ENCODE measurements at places on chromosomes 4 and X. TPM values are rescaled to one million over a fixed set of nuclear protein-coding genes. Genes with fewer than 3 reads are reported as not detected.

HS6ST2 gene
- total RNA-seq = 0.17 TPM

NR3C2 gene
- 7.4 TPM for total RNA-seq

SRP72 gene
- 76.0 TPM for total RNA-seq

PAQR3 gene
- total RNA-seq = 15.5 TPM

FAM9C gene
- total RNA-seq = under 0.01 TPM

WDR13 gene
- total RNA-seq = 99.7 TPM

PF4V1 gene
- total RNA-seq = not detected

FAM50A gene
- 88.1 TPM for total RNA-seq

ARHGAP10 gene
- total RNA-seq = 35.8 TPM

- DNase-seq = no peak
These were observed 84.2 kb downstream of the GRIA2 start for GRCh38 chr4:157304769-157305168.

DNA sequence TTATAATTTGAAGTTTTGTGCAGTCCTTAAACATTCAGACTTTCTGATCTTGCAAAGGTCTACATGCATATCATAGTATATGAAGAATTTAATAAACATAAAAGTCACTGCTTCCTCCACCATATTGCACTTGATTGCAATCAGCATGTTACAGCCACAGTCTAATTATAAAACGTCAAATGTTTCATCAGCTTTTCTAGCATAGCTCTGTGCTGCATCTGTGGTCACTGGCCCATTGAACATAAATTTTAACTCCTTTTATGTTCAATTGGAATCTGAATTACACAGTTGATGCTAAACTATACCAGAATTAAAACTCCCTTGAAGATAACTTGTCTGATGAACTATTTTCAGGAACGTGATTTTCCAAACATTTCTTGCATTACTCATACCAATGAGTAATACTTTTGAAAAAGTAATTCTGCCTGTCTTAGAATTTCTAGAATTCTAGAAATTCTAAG is 329.1 kb downstream of the GALNTL6 start:
- DNase-seq = peak; percentile 66

DNA sequence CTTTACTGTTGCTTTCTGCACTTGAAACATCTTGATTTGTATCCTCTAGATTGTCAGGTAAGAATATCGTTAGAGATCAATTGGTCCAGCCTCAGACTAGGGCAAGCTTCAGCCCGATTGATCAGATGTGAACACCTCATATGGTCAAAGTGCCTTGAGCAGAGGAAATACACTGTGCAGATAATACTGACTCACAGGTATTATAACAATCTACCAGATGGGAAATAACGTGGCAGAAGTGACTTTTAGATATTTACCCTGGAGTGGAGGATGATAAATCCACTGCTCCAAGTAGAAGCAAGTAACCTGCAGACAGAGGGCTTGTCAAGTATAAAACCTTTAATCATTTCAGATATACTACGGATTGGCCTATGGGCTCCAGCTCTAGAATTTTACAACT is 17.9 kb downstream of the VEGFC start:
- DNase-seq = peak; percentile 53

- no peak for DNase-seq
These were observed 644.7 kb upstream of the PCDH10 start for GRCh38 chr4:132504438-132504837.

DNA sequence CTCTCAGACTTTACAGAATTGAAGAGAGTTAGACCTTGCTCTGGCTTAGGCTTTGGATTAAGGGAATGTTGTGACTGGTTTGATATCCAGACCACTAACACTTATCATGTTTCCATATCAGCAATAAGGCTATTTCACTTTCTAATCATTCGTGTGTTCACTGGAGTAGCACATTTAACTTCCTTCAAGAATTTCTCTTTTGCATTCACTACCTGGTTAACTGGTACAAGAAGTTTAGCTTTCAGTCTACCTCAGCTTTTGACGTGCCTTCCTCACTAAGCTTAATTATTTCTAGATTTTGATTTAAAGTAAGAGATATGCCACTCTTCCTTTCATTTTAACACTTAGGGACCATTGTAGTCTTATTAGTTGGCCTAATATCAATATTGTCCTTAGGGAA is 62.6 kb downstream of the CASP6 start:
- no peak for DNase-seq

DNA sequence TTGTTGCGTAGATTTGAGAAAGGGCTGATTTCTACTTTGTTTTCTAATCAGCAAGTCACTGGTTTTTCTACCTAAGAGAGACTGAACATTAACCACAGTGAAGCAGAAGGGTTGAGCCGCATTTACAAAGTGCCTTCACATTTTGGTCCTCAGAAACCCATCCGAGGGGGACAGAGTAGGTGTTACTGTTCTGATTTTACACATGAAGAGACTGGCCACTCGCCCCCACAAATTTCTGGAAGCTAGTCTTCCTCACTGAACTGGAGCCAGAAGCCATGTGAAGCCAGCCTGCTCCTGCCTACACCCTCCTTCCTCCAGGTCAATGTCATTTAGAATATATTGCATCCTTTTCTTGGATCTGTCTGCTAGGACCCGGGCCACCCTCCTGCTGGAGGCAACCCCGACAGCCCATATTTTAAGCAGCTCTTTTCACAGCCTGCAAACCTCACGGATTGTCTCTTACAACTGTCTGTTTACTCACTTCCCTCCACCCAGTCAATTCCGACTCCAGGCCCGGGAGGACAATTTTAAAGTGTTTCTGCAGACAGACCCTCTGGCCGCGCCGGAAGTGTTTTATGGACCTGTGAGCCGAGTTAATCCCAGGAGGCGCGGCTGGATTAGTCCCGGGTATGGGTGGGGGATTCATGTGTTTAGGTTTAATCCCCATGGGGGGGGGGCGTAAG is 73.2 kb upstream of the BCOR start:
- no peak for DNase-seq

GRCh38 chr4:146945556-146946374 is at the start of gene TTC29:
TTC29 (minus strand) TSS chr4:146945864; CDS start chr4:146939895, 5,969 bp downstream.
- DNase-seq = peak; percentile 80

- DNase-seq = peak; percentile 100
These were observed 43.2 kb upstream of the RBM47 start for GRCh38 chr4:40672528-40673522.

DNA sequence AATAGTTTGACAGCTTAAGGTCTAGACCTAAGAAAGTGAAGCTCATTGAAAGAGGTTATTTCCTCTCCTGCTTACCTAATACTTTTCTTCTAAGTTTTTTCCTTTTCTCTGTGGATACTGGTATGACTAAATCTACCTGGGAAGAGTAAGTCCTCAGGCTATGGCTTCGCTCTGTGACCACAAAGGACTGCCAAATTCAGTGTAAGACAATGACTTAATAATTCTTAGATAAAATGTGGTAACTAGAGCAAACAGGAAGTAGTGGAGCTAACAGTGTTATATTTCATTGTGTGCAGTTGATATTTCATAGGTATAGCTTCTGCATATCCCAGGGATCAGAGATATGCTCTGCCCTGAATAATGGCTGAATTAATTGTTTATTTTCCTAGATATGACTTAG is 418.9 kb downstream of the CCSER1 start:
- DNase-seq = peak; percentile 3

DNA sequence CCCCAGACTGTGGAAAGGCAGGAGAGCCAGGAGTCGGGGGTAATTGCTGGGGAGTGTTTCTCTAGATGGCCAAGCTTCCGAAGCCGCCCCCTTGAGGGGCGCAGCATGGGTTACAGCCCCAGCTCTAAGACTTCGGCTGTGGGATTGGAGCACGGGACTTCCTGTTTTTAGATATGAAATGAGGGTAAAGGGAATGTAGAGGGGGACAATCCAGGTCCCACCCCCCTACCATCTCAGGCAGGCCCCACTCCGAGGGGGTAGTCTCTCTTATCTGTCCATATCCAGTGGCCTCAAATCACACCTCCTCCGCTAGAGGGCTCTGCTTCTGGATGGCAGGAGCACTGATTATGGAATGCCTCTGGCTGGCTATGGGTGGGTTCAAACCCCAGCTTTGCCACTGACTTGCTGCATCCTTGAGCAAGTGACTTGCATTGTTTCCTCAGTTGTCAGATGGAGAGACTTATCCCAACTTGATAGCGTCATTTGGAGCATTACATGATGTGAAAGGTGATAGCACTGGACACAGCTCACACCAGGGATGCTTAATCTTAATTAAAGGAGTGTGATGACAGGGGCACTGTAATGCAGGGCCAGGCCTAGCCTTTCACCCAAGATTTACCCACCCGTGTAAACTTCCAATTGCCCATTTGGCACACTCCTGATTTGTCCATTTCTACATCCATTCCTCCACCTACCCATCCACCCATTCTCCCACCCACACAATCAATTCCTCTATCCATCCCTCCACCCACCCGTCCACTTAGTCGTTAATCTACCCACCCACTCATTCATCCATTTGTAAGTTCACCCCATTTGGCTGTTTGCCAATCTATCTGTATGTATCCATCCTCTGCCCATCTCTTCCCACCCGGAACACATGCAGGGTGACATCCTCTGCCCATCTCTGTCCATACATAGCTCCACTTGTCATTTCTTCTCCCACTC is 848 bp upstream of the KCND1 start:
- DNase-seq = peak; percentile 44

DNA sequence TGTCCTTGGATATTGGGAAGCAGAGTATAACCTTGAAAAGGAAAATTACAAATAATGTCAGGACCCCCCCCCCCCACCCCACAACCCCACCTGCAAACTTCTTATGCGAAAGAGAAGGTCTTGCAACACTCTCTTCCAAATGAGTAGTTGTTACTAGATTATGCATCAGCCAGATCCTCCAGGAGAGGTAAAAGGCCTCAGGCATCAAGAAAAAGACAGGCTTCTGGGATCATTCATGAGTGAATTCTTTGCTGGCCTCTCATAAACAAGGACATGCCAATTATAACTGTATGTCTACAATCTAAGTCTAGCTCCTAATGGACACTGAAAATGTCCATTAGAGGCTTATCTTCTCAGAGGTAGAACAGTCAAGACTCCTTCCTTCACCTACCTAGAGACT is 1443.3 kb downstream of the RAPGEF2 start:
- no peak for DNase-seq

GRCh38 chr4:136055360-136055759 is 1476.9 kb downstream of the PCDH18 start:
- no peak for DNase-seq

DNA sequence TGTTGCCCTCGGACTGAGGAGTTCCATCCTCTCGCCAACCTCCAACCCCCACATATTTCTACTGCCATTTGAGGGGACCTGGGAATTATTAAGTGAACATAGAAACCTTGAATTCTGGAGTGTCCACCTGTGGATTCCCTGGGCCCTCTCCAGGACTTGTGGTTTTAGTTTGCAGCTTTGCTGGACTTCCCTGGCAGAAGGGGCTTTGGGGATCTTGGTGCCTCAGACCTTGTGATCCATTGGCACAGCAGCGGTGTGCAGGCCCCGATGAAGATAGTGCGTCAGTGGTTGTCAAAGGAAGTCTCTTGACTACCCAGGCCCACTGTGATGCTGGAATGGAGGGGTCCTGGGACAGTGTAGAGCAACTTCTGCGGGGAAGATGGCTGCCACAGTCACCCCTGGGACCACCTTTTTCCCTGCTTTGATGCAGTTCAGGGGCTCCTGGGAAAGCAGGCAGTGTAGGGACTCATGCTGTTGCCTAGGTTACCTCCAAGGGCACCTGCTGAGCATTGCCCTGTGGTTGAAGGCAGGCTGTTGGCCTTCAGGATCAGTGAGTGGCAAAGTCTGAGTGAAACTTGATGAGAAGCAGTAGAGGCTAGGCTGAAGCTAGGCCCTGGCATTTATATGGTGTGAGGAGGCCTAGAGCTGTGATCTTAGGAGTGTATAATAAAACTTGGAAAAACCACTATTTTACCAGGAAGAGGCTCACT is 2.2 kb downstream of the SLC16A2 start:
- no peak for DNase-seq

DNA sequence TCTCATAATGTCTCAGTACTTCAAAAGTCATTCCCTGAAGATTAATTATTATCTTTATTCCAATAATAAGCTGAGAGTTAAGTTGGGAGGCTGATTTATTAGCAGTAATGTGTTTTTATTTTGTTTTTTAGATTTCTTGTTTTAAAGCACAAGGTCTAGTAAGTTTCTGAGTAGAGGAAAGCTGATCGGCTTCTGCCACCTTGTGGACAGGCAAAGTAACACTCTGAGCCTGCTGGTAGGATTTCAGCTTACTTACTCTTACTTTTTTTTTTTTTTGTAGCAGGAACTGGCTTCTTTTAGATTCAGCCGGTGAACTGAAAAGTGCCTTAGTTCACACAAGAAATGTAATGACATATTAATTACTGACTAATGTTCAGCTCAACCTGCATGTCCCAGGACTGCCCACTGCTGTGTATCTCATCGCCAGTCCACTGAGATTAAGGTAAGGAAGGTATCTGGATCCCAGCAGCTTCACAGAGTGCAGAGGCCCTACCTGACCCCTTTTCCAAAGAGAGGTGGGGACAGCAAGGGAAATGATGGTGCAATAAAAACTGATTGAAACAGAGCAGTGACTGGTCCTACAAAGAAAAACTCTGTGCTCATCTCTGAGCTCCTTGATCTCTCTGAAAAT is 126.5 kb downstream of the ADGRA3 start:
- DNase-seq = peak; percentile 88

DNA sequence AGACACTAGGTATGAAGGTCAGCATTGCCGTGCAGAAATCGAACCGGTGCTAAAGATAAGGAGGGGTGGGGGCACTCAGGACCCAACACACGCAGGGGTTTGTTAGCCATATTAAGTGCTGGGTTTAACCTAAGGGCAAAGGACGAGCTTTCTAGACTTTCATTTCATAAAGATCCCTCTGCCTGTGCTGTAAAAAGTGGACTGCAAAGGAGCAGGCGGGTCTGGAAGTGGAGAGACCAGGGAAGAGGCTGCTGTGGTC is 1.3 kb downstream of the CASP3 start:
- no peak for DNase-seq

- no peak for DNase-seq
These were observed 40.7 kb upstream of the PUDP start for GRCh38 chrX:7188672-7189071.

DNA sequence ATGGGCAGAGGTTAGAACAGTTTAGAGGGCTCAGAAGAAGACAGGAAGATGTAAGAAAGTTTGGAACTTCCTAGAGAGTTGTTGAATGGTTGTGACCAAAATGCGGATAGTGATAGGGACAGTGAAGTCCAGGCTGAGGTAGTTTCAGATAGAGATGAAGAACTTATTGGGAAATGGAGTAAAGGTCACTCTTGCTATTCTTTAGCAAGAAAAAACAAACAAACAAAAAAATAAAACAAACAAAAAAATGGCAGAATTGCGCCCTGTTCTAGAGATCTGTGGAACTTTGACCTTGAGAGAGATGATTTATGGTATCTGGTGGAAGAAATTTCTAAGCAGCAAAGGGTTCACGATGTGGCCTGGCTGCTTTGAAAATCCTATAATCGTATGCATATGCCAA is 185.1 kb upstream of the SFRP2 start:
- no peak for DNase-seq

Measured in fibroblast of lung (primary cell).